ENCODE measurements at places on chromosomes 6 and 20.

DNA sequence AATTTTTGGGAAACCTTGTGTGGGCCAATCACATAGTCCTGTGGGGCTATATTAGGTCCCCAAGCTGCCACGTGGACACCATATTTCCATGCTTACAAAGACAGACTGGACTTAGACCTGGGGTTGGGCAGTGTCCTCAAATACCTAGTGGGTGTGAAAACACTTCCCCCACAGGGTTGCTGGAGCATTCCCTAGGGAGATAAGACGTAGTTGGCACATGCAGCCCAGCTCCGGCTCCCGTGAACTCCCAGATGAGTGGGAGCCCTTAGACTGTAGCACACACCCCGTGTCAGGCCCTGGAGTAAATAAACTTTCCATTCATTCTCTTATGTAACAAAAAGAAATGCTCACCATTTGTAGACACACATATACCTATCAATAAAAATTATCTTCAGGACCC is 14.2 kb downstream of the KCNG1 start:
- no peak for DNase-seq

- no peak for DNase-seq
These were observed 201.1 kb downstream of the TFAP2B start for GRCh38 chr6:51019806-51020205.

DNA sequence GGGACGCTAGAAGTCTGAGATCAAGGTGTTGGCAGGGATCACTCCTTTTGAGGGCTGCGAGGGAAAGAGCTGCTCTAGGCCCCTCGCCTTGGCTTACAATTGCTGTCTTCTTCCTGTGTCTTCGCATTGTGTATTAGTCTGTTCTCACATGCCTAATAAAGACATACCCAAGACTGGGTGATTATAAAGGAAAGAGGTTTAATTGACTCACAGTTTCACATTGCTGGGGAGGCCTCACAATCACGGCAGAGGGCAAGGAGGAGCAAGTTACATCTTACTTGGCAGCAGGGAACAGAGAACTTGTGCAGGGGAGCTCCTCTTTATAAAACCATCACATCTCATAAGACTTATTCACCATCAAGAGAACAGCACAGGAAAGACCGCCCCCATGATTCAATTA is 102.5 kb upstream of the ASF1A start:
- DNase-seq, result no peak

DNA sequence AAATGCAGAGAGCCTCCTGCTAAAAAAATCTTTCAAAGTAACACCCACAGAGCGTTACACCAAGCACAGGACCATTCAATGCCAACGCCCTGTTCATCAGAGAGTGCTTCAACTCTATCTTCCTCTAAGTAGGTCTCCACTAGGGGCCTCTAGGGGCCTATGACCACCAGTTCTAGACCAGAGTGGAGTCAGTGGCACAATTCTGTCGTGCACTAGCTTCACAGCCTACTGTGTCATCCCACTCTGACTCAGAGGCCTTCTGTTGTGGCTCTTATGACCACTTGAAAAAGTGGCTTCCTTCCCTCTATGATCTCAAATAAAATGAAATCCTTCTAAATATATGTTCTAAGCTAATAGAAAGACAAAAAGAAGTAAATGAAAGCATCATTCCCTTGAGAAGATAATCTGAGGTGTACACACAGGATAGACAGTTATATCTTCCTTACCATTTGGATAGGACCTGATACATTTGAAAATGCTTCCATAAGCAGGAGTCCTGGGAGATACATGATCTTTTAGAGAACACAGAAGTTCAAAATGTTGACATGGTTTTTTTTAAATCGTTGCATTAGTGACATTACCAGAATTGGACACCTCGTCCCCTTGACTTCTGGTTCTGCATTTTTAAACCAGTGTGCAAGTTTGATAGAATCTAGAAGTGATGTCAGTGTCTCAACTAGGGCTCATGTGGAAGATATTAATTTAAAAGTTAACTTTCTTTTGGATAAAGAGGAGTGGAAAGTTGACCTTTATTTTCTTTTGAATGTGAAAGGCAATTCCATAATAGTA is 151.9 kb downstream of the SH3BGRL2 start:
- DNase-seq, result no peak

GRCh38 chr20:33839591-33839990 is 28.4 kb downstream of the CHMP4B start:
- no peak for DNase-seq

DNA sequence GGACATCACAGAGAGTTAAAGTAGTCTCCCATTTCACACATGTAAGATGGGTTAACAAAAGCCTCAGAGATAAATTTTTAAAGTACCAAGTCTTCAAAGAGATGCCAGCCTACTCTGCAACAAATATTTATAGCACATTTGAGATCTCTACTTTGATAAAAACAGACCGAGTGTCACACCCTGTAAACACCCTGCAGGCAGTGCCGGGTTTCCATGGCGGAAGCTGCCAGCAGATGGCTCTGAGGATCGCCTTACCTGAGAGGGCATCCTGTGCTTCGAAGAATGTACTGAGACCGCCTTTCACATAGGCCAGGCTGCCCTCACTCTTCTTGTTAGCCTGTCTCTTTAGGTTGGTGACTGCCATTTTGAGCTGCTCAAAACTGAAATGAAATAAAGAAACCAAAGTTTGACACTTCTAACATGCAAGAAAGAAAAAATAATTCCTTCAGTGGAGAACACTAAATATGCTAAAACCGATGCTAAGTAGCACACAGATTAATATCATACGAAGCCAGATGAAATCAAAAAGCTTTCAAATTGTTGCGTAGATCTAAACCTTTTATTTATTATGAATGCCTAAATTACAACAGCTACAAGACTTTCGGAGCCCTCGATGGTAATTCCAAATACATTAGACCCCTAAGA is 39.3 kb downstream of the HUS1B start:
- DNase-seq, result no peak

- DNase-seq, result peak; percentile 88
These were observed 6.1 kb downstream of the NFATC2 start for GRCh38 chr20:51536116-51537069.

DNA sequence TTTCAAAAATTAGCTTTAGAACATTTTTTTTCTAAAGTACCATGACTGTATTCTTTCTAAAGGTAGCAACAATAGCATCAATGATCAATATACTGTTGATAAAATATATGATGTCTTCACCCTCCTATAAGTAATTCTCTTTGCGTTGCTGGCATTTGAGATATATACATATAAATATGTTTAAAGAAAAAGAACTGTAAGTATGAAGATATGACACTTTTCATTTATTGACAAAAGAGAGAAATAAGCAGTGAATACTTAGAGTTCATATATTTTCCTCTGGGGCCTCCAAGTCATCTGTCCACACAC is 49.4 kb upstream of the SCGN start:
- DNase-seq, result no peak

GRCh38 chr20:24669701-24670100 is 200.3 kb downstream of the SYNDIG1 start:
- DNase-seq, result no peak

DNA sequence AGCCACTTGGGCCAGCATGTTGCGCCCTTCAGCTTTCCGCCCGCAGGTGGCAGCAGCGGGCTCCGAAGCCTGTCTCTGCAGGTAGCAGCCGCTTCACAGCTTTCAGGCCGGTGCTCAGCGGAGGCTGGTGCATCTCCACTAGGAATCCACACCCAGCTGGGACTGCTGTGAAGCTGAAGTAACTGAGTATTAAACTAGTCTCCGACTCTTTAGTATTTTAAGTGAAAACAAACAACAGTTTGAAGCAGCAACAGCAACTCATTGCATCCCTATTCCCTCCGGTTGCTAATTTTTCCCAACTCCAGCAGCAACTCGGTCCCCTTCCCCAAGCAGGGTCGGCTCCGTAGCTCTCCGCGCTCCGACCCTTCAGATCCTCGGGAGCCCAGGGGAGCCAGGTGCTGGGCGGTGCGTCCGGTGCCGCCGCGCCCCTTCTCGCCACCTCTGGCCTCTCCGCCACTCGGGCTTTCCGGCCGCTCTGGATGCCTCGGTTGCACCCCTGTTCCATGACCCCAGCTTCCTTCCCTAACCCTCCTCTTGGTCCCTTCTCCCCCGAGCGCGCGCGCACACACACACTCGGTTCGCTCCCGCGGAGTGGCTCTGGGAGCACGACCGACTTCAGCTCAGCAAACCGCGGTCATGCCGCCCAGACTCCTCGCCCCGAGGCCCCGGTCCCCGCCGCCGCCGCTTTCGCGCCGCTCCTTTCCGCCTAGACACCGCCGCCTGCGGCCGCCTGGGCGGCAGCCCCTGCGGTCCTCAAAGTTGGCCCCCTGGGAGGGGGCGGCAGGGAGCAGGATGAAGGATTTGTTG is 765 bp upstream of the NKAIN2 start:
- peak; percentile 63 for DNase-seq

GRCh38 chr6:10174761-10175160 is 240.1 kb downstream of the TFAP2A start:
- no peak for DNase-seq

GRCh38 chr6:108711826-108712225 is 136.4 kb upstream of the ARMC2 start:
- DNase-seq, result no peak

GRCh38 chr6:72102561-72102960 is 216.2 kb downstream of the RIMS1 start:
- no peak for DNase-seq

- DNase-seq, result no peak
These were observed 46.8 kb downstream of the PCNA start for GRCh38 chr20:5072756-5073659.

GRCh38 chr6:129701721-129702455 is 8.1 kb downstream of the ARHGAP18 start:
- DNase-seq, result no peak

DNA sequence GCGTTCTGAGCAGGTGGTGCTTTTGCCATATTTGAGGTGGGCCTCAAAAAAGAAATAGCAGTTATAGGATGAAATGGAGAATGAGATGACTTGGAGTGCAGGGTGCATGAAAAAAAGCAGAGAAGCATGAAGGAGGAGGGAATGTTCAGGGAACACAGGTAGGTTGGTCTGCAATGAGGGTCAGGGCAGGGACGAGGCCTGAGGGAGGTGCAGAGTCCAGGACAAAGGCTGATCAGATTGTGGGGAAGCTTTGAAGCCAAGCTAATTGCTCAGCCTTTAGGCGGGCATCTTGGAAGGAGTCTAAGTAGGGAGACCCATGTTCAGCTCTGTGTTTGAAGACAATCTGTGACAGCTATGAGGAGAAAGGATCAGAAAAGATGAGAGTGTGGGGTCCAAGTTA is 12.0 kb downstream of the TRAM2 start:
- no peak for DNase-seq

- no peak for DNase-seq
These were observed 246.3 kb downstream of the ZFAND3 start for GRCh38 chr6:38065734-38066305.

DNA sequence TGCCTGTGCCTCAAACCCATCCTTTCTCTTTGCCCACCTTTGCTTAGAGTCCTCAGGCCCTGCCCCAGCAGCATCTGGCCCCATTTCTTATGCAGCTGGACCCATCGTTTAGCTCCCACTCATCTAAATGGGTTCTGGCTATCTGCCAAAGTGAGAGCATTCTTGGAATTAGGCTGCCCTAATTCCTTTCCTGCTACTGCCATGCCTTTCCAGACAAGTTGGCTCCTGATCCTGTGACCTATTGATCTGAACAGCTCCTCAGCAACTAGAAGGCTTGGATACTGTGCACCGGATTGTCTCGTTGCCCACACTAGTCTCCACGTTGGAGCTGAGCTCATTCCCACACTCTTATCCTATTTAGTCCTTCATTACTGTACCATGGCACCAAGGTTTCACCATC is 22.9 kb downstream of the DZANK1 start:
- DNase-seq, result no peak

DNA sequence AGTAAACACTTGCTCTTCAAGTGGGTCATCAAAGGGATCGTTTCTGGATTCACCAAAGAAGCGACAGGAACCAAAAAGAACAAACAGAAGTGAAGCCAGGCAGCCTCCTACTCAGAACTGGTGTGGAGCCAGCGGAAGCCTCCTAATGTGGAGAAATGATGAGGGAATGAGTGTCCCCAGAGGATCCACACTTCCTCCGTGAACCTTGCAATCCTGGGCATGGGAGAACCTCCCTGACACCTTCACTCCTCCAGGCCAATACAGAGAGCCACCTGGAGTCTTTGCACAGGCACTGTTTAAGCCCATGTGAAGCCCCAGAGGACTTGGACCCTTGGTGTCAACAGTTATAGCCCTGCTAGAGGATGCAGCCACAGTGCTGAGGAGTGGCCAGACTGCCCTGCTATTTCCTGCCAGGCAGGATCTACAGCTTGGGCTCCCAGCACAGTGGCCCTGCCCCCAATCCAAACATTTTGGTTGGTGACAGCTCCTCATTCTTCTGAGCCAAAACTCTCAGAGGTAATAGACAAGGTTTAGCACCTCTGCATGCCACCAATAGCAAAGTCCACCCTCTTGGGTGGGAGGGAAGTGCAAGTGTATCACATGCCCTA is 23.2 kb upstream of the SERINC1 start:
- no peak for DNase-seq

GRCh38 chr20:49288250-49288751 is 10.4 kb upstream of the ZNFX1 start:
- DNase-seq, result no peak

DNA sequence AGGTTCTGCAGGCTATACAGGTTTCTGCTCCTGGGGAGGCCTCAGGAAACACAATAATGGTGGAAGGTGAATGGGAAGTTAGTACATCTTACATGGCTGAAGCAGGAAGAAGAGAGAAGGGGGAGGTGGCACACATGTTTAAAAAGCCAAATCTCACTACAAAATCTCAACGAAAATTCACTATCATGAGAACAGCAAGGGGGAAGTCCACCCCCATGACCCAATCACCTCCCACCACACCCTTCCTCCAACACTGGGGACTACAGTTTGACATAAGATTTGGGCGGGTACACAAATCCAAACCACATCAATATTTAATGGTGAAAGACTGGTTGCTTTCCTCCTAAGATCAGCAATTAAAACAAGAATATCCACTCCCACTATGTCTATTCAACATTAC is 13.8 kb upstream of the POLR1H start:
- DNase-seq, result no peak

DNA sequence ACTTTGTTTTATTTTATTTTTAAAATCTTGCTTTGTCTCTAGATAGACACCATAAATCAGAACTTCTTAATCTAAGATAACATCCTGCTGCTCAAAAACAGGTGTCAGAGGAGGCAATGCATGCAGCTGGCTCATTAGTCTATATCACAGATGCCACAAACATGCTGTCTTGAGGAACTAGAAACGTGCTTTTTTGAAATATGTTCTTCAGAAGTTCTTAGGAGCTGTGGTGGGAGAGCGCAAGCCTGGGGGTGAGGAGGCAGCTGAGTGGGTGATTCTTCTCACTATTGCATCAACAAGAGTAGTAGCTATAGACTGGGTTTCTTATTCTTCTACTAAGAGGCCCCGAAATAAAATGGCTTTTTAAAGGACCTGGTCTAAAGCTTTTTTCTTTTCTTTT is 23.4 kb downstream of the IL22RA2 start:
- DNase-seq, result no peak

DNA sequence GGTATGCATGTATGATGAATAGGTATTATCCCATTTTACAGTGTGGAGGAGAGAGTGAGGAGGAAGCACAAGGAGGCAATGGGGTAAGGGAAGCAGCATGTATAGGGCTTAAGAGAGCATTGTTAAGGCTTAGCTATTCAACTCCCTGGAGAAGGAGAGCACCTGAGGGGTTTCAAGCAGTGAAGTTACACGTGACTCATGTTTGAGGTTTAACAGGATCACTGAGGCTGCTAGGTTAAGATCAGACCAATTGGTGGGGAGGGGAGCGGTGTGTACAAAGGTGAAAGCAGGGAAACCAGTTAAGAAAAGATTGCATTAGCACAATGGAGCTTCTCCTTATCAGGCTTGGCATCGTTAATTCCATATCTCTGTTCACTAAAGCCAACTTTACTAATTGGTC is 64.4 kb upstream of the NHSL1 start:
- DNase-seq, result no peak

Data from NCI-H1417 treated with DMSO at 0.1 percent for 48 hours (cell line).